ENCODE measurements at places on chromosomes 16 and 17.

GRCh38 chr16:88286301-88286923, 96.3 kb upstream of the ZNF469 start:
- no peak for DNase-seq

GRCh38 chr17:65346166-65346565, 209.0 kb downstream of the RGS9 start:
- no peak for DNase-seq

- no peak for DNase-seq
Observed at GRCh38 chr16:71700831-71701230, 23.7 kb downstream of the PHLPP2 start.

GRCh38 chr17:74408815-74409214, 23.1 kb upstream of the GPRC5C start:
- DNase-seq, result peak; percentile 50

DNA sequence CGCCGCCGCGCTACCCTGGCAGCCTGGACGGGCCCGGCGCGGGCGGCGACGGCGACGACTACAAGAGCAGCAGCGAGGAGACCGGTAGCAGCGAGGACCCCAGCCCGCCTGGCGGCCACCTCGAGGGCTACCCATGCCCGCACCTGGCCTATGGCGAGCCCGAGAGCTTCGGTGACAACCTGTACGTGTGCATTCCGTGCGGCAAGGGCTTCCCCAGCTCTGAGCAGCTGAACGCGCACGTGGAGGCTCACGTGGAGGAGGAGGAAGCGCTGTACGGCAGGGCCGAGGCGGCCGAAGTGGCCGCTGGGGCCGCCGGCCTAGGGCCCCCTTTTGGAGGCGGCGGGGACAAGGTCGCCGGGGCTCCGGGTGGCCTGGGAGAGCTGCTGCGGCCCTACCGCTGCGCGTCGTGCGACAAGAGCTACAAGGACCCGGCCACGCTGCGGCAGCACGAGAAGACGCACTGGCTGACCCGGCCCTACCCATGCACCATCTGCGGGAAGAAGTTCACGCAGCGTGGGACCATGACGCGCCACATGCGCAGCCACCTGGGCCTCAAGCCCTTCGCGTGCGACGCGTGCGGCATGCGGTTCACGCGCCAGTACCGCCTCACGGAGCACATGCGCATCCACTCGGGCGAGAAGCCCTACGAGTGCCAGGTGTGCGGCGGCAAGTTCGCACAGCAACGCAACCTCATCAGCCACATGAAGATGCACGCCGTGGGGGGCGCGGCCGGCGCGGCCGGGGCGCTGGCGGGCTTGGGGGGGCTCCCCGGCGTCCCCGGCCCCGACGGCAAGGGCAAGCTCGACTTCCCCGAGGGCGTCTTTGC, 3.1 kb downstream of the HIC1 start:
- no peak for DNase-seq

DNA sequence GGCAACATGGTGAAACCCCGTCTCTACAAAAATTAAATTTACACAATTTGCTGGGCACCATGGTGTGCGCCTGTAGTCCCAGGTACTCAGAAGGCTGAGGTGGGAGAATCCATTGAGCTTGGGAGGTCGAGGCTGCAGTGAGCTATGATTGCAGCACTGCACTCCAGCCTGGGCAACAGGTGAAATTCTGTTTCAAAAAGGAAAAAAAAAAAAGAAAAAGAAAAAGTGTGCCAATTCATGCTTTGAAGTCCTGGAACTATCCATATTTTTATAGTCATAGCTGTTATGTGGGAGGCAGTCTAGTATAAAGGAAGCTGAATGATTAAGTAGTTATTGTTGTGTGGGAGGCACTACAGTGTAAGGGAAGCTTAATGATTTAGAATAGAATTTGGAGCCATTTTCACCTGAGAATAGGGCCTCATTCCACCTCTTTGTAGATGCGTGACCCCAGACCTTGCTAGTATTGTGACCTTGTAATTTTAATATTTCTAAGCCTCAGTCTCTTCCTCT, 31.6 kb downstream of the IQCK start:
- no peak for DNase-seq

DNA sequence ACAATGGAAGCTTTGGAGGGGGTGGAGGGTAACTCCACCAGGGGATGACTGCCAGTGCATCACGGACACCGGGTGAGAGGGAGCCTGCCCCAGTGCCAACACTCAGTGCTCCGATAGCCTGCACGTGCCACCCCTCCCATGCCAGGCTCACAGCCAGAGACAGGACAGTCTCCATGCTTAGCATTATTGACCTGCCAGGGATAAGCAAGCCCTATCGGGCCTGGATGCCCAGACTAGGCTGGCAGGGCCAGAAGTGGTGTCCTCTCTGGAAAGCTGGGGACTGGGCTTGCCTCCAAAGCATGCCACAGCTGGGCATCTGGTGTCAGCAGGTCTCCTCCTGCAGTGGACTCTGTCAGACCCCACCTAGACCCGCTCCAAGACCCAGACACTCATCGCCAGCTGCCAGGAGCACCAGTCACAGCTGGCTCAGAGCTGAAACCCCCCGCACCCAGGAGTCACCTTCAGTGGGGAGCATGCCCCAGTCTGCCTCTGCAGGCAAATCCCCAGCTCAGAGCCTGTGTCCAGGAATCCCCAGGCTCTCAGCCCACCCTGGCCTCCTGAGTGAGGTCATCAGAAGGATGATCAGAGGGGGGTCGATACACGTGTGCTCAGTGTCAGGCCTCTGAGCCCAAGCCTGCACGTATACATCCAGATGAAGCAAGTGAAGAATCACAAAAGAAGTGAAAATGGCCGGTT, 1.8 kb upstream of the RHBDF1 start:
- DNase-seq, result no peak

DNA sequence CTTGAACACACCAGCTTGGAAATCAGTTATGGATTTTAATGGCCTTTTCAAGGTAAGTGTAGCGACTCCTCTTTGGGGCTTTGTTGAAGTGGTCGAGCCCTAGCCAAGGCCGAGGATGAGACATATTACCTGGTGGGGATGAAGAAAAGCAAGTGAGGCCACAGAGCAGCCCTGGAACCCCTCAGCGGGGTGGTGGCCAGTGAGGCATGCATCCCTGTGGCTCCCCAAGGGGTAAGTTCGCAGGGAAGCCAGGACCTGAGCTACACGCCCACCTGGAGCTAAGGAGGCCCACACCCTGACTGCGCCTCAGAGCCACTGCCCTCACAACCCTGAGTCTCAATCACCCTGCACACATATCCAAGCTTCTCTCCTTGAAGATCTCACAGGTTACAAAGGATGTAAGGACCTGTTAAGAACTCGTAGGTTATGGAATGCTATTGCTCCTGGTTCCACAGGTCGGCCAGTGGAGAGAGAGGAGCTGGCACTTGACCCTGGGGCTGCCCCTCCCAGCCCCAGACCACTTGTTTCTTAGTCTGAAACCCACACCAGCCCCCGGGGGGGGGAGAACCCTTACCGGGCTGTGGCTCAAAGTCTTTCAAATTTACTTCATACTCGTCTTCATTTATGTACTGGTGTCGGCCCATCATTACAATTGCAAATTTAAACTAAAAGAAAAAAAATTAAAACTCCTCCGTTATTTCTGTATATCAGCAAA, 12.0 kb downstream of the LITAFD start:
- no peak for DNase-seq

DNA sequence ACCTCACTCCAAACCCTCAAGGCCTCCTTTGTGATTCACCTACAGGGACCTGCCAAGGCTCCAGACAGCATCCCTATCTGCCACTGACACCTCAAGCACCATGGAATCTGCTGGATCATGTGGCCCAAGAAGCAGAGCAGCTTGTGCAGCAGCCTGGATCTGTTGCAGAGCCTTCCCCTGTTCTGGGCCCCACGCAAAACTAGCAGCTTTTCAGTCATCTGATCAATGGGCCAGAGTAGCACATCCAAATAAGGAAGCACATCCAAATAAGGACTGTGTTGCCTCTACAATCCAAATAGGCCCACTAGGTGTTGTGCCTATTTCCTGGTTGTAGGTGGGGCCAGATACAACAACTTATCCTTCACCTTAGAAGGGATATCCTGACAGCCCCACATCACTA, 97.1 kb upstream of the GNAO1 start:
- no peak for DNase-seq

GRCh38 chr17:77474292-77474988, 333.7 kb downstream of the SEC14L1 start:
- DNase-seq, result no peak

- DNase-seq, result no peak
Observed at GRCh38 chr16:17404941-17405689, 65.6 kb downstream of the XYLT1 start.

- DNase-seq, result no peak
Observed at GRCh38 chr16:27439271-27440018, 37.5 kb downstream of the IL21R start.

DNA sequence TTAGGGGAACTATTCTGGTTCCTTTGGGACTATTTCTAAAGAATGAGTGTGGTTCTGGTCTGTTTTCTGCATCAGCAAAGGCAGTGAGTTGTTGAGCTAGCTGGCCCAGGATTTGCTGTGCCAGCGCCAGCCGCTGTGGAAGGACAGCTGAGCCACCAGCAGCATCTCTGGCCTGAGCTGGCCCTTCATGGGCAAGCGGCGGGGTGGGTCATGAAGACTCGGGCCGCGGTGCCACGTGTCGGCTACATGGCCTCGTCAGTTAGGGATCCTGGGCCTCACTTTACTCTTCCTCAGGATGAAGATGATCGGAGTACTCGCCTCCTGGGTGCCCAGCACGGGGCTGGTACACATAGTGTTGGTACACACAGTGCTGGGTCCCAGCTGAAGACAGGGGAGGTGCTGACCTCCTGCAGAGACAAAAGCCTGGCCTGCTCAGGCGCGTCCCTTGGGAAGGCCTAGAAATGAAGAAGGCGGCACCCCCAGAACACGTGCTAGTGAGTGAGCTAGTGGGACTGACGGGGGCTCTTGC, 17.9 kb upstream of the FAAP100 start:
- no peak for DNase-seq

DNA sequence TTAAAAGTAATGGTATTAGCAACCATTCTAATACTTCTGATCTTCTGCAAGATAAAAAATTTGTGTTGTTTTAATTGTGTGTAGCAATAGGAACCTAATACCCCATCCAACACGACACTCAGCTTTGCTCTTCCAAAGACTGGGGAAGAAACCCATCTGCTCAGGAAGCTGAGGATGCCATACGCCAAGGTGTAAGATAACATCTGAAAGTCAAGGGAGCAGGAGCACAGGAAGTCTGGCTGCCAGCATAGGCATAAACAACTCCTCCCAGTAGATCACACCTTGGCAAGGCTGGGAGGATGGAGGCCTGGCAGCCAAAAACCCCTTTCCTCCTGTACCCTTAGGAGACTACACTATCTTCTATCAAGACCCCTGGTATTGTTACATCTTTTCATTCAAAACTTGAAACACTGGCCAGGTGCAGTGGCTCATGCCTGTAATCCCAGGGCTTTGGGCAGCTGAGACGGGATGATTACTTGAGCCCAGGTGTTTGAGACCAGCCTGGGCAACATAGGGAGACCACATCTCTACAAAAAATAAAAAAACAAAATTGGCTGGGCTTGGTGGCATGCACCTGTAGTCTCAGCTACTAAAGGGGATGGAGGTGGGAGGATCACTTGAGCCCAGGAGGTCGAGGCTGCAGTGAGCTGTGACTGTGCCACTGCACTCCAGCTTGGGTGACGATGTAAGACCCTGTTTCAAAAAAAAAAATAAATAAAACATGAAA, 5.7 kb upstream of the SPHK1 start:
- no peak for DNase-seq

DNA sequence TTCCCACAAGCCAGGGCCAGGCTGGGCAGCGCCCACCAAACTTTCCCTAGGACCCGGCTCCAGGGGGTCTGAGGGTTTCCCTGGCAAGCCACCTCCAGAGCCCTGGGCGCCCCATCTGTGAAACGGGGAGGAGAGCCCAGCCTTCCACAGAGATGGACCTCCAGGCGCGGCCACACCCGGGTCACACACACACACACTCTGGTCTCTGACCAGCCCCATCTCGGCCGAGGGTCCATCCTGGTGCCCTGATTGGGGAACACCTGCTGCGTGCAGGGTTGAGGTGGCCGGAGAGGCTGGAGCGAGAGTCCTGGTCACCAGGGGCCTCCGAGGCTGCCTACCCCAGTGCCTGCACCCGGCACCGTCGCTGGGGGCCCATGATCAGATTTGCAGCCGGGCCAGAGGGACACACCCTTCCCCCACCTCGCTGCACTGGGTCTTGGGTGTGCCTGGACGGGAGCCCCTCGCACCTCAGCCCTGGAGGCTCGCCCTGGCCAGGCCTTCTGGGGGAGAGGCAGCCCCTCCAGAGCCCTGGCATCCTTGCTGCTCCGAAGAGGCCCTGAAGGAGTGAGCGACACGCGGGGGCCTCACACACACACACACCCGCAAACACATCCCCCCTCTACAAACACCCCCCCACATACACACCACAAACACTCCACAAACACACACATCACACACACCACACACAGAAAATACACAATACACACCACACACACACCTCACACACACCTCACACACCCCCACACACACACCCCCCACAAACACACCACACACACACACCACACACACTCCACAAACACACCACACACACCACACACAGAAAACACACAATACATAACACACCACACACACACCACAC, 29.7 kb downstream of the SLC25A10 start:
- no peak for DNase-seq

- DNase-seq, result no peak
Observed at GRCh38 chr16:24700549-24701392, 28.7 kb upstream of the TNRC6A start.
